ENCODE measurements at places on chromosomes 11 and 22.
A peak's percentile ranks its signal among the peaks of the same experiment; 100 is the strongest.

DNA sequence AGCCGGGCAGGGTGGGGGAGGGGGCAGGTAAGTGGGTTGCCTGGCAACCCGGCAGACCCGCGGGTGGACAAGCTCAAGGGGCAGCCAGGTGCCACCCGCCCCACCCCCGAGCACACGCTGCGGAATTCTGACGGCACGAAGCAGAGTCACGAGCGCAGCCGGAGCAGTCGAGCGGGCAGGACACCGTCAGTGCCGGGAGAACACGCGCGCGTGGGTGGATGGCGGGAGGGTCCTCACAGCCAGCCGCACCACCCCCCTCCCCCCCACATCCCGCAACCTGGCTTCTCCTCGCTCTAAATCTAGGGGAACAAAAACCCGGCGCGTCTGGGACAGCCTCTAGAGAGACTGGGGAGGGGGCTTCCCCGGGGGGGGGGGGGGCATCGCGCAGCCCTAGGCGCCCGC, 133.1 kb upstream of the HSD17B12 start:
- no peak for DNase-seq

DNA sequence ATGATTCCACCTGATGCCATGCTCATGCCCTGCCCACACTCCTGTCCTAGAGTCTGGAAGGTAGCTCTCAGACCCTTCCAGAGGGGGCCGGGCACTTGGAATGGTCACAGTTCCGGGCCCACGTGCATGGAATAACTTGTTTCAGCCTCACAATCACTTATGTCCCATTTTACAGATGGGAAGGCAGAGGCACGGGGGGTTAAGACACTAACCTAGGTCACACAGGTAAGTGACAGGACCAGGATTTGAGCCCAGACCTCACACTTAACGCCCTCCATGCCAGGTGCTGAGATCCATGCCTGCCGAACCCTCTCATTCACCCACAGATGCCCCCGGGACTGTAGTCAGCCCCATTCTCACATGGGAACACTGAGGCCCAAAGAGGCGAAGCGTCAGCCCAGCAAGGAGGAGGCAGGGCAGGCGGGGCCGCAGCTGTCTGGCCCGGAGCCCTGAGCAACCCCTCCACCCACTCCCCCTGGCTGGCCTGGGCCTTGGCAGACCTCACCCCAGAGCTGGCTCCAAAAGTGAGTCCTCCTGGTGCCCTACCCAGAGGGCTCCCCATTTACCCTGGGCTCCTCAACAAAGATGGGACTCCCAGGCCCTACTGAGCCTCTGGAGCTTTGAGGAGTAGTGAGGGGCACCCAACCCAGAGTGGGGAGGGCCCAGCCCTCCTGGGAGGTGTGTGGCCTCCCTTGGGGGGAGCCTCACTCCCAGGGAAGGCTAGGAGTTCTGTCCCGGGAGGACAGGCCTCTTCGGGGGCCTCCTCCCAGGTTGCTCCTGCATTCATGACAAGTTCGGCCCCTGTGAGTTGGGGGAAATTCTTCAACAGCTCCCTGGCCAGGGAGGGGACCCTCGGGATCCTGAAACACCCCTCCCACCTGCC, 2.4 kb upstream of the ALDH3B1 start:
- no peak for DNase-seq

DNA sequence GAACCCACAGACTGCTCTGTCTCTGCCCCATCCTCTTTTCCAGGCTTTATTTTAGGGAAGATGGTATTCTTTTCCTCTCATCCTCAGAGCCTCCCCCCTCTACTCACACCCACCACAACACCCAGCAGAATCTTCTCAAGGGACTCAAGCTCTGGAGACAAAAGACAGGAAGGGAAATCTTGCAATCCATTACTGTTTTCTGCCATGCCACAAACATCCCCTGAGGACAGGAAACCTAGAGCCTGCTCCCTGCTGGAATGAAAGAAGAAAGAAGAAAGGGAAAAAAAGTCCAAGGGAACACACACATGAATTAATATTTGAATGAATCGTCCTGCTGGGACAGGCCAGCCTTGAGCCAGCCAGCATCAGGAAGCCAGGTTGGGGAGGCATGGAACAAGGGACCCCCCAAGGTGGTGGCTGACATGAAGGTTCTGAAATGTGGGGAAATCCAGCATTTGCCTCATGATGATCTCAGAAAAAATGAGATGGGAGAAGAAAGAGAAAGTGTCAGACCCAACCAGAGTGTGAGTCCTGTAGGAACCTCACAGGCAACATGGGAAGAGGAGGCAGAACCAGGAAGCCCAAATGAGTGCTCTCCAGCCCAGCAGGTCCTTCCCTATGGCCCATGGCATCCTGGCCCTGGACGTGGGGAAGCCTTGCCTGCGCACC, 34.0 kb downstream of the SLCO2B1 start:
- DNase-seq, result no peak

GRCh38 chr22:17243524-17243923, 24.3 kb upstream of the ADA2 start:
- no peak for DNase-seq

DNA sequence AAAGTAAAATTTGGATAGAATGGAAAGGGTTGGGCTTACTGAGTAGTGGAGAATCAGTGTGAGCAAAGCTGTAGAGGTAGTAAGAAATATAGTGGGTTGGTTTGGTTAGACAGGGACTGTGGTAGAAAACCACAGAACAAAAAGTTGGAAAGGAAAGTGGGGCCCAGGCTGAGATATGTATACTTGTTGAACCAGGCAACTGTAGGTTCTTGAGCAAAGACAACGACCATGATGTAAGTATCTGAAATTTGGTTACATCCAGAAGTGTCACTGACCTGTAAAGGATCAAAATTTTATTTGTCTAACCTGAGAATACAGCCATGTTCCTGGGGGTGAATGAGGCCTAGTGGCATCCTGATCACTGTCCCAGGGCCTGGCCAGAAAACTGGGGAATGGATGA, 114.1 kb downstream of the STIM1 start:
- no peak for DNase-seq

GRCh38 chr22:38494498-38494897, 11.6 kb downstream of the DDX17 start:
- DNase-seq, result no peak

GRCh38 chr11:49995565-49995964, 13.2 kb upstream of the OR4C12 start:
- DNase-seq, result peak; percentile 1

- no peak for DNase-seq
Observed at GRCh38 chr22:35563211-35563610, 22.6 kb downstream of the RASD2 start.

- no peak for DNase-seq
Observed at GRCh38 chr11:107676336-107677057, 35.4 kb downstream of the SLN start.

DNA sequence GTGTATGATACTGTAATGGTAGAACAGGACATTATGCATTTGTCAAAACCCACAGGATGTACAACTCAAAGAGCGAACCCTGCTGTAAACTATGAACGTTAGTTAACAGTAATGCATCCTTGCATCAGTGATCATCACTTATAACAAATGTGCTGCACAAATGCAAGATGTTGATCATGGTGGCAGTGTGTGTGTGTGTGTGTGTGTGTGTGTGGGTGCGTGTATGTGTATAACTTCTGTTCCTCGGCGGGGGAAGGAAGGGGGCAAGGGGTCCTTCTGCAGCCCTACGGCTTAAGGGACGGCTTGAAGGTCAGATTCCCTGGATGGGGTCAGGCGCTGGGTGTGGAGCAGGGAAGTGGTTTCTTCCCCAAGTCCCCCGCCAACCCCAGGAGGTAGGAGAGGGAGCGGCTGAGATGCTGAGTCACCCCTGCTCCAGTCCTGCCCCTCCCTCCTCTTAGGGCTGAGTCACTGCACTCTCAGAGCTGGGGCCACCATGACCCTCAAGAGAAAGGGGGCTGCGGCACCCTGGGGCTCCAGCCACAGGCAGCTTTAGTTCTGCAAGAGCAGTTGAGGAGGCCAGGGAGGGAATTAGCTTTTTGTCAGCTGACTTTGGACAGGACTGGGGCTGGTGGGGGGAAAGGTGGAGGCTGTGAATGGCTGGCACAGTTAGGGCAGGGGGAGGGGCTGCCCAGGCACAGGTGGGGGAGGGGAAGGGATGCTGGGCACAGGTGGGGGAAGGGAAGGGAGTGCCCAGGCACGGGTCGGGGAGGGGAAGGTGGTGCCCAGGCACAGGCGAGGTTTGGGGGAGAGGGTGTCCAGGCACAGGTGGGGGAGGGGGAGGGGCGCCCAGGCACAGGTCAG, 8.8 kb upstream of the CTSD start:
- peak; percentile 58 for DNase-seq

- no peak for DNase-seq
Observed at GRCh38 chr11:111561791-111562325, 21.3 kb downstream of the LAYN start.

DNA sequence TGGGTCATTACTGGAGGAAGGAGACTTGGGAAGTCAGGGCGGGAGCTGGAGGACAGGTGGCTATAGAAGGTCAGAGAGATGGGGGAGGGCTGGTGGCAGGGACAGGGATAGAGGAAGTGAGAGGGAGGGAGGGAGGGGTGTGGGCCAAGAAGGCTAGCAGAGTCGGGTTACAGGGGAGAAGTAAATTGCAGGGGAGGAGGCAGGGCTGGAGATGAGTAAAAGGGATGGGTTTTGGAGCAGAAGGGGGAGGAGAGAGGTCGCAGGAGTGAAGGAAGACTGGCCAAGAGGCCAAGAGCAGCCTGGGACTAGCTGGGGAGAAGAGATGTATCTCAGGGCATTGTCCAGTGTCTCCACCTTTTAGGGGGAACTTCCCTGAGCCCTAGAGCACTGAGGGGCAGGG, 33.0 kb downstream of the LRRC10B start:
- DNase-seq, result no peak

- DNase-seq, result no peak
Observed at GRCh38 chr11:35588627-35589026, 29.6 kb upstream of the FJX1 start.

DNA sequence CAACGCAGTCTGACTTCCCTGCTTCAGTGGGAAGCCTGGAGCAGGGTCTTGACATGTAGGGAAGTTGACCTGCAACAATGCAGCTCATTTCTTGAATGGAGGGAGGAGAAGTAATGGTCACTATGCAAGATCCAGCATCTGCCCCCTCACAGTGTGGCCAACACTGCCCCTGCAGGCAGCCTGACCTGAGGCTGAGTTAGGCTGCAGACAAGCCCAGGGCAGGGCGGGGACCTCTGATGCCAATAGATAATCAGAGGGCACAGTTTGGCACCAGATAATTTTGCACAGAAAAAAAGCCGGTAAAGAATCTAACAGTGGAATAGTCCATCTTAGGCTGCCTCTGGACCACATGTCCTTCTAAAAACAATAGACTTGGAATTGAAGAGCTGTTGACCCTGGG, 182.3 kb downstream of the DSCAML1 start:
- DNase-seq, result no peak

DNA sequence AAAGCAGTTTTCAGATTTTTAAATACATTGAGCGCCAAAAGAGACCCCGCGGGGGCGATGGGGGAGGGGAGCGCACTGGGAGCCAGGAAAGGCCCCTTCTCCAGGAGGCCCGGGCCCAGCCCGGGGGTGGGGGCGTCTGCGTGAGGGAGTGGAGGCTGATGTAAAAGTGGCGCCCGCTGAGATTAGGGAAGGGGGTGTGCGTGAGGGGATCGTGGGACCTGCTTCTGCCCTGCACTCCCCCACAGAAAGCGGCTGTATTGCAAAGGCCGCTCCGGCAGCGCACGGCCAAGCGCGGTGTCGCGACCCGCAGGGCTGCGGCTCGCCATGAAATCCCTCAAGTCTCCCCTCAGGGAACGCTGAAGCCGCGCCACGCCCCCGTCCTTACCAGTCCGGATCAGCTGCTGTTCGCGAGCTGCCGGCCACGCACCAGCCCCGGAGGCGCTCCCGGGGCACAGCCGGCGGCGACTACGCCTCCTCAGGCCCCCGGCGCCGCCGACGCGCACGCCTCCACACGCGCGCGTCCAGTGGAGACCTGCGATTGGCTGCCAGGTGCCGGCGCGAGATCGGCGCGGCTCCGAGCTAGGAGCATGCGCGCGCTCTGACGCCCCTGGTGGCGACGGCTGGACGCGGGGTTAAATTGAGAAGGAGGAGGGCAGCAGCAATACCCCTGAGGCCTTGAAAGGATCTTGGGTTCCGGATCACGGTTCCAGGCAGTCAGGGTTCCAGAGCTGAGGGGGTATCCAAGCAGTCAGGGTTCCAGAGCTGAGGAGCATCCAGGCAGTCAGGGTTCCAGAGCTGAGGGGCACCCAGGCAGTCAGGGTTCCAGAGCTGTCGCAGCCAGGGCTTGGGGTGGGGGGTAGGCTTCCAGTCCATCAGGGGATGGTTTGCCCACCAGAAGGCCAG, at the start of gene ZNF280B:
ZNF280B (minus strand) TSS at position 469 of the 903 bp plus-strand sequence. CDS start 19,344 bp downstream, outside the sequence.
- peak; percentile 69 for DNase-seq

DNA sequence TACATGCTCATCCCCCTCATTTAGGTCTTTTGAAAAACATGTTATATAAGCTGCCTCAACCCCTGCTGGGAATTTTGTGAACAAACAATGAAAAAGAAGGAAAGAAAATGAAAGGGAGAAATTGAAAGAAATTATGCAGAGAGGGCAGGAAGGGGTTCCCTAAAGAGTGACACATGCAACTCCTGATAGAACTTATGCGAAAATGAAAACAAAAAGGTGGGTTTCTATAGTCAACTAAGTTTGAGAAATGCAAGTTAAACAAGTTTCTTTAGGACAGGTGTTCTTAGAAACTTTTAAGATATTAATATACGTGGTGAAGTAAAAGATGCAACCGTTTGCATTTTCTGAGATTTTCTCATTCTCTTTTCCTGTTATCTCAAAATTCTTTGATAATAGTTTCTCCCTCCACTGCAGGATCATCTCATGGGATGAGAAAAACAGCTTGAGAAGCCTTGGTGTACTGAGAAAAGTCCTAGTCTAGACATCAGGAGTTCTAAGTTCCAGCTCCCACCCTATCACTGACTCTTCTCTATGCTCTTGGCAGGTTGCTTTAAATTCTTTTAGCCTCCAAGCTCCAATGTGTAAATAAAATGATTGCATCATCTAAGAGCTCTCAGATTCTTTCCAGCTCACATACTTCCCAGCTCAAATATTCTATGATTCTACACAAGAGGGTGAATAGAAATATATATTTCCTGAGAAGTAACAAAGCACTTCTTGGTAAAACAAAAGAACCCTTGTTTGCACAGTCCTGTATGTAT, 109.2 kb downstream of the FAM76B start:
- DNase-seq, result no peak

DNA sequence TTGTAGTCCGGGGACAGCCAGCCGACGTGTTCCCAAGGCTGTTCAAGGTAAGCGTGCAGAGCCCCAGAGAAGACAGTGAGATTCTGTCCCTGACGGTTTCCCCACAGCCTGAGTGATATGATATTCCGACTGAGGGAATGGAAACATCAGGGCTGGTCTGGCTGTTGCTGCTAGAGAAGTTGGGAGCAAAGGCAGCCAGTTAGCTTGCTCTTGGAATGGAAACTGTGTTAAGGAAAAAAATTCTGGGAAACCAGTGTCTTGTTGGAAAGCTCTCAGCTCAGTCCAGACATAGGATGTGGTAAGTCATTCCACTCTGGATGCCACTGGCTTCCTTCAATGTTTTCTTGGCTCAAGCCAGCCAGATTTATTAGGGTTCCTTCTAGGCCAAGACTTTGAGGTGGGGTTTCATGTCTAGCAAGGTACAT, 8.8 kb downstream of the CRY2 start:
- no peak for DNase-seq
